ENCODE measurements at places on chromosomes 7 and 10.

- no peak overlapping the region for H3K4me3 ChIP-seq
- no peaks in the 10 kb centered on the region for H3K36me3 ChIP-seq
- DNase-seq = no peak
- H3K27ac ChIP-seq = no peak overlapping the region
- H3K27me3 ChIP-seq = no peaks in the 10 kb centered on the region
Observed at GRCh38 chr10:97297556-97298222, 5.3 kb upstream of the ARHGAP19 start.

- H3K4me1 ChIP-seq = no peaks in the 10 kb centered on the region
- H3K4me3 ChIP-seq = no peak overlapping the region
- DNase-seq = no peak
- H3K36me3 ChIP-seq = no peaks in the 10 kb centered on the region
Observed at GRCh38 chr7:40572810-40573465, 438.1 kb downstream of the SUGCT start.

GRCh38 chr7:138590154-138590553, 111.0 kb downstream of the SVOPL start:
- H3K27me3 ChIP-seq = no peaks in the 10 kb centered on the region
- H3K36me3 ChIP-seq = peaks cover 9% of the 10 kb centered on the region
- no peak overlapping the region for H3K4me3 ChIP-seq
- no peak for DNase-seq
- no peak overlapping the region for H3K27ac ChIP-seq

DNA sequence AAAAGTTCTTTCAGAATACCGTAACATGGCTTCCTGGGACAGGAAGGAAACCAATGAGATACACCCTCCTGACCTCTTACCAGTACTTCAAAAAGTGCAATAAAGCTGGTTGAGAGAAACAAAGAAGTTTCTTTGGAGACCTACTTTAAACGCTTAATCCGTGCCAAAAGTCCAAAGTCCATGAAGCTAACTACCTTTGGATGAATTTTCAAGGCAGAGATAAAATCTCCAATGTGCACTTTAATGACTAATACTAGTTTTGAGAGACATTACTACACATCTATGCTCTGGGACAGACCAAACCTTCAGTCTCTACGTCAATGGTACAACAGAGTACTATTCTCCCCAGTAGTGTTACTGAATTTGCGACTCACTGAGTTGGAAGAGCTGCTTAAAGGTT, 46.1 kb downstream of the UBE2H start:
- H3K36me3 ChIP-seq = peaks cover 5% of the 10 kb centered on the region
- peaks cover 36% of the 10 kb centered on the region for H3K4me1 ChIP-seq
- no peak for DNase-seq
- H3K27me3 ChIP-seq = no peaks in the 10 kb centered on the region

GRCh38 chr10:99796928-99797327, 14.5 kb downstream of the ABCC2 start:
- H3K27ac ChIP-seq = no peak overlapping the region
- H3K4me3 ChIP-seq = no peak overlapping the region

- no peak for DNase-seq
- no peak overlapping the region for H3K27ac ChIP-seq
- H3K27me3 ChIP-seq = no peaks in the 10 kb centered on the region
Observed at GRCh38 chr10:52779541-52780390, 7.2 kb upstream of the MBL2 start.

DNA sequence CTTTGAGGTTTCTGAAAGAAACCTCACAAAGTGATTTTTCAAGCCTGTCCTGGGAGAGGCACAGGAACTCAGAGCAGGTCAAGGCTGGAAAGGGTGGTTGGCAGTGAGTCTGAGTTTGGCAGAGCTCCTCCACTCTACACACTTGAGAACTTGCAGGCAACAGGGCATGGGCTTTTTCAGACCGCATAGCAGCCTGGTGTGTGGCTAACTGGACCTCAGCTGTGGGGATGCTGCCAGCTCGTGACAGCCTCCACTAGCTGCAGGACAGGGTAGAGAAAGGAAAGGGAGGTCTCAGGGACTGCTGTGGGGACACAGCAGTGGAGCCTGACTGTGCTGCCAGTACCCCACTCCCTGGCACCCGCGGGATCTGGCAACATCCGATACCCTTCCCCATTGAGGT, 2.6 kb downstream of the CDHR1 start:
- no peak overlapping the region for H3K4me3 ChIP-seq
- peaks cover 43% of the 10 kb centered on the region for H3K27me3 ChIP-seq
- DNase-seq = no peak
- peaks cover 20% of the 10 kb centered on the region for H3K4me1 ChIP-seq
- H3K36me3 ChIP-seq = no peaks in the 10 kb centered on the region
- no peak overlapping the region for H3K27ac ChIP-seq

- H3K4me1 ChIP-seq = no peaks in the 10 kb centered on the region
- DNase-seq = no peak
- no peaks in the 10 kb centered on the region for H3K36me3 ChIP-seq
- no peak overlapping the region for H3K27ac ChIP-seq
Observed at GRCh38 chr10:57791546-57791945, 476.1 kb downstream of the IPMK start.

- no peak overlapping the region for H3K27ac ChIP-seq
- H3K27me3 ChIP-seq = no peaks in the 10 kb centered on the region
- no peaks in the 10 kb centered on the region for H3K36me3 ChIP-seq
- no peaks in the 10 kb centered on the region for H3K4me1 ChIP-seq
- DNase-seq = no peak
Observed at GRCh38 chr10:62326176-62326575, 48.0 kb upstream of the ZNF365 start.

GRCh38 chr10:79555354-79556309, 4.6 kb downstream of the SFTPA2 start:
- no peaks in the 10 kb centered on the region for H3K36me3 ChIP-seq
- no peaks in the 10 kb centered on the region for H3K4me1 ChIP-seq
- DNase-seq = no peak

GRCh38 chr10:96910488-96911395, 78.6 kb downstream of the LCOR start:
- DNase-seq = no peak
- peaks cover 30% of the 10 kb centered on the region for H3K36me3 ChIP-seq
- no peaks in the 10 kb centered on the region for H3K4me1 ChIP-seq
- no peak overlapping the region for H3K27ac ChIP-seq
- no peak overlapping the region for H3K4me3 ChIP-seq

DNA sequence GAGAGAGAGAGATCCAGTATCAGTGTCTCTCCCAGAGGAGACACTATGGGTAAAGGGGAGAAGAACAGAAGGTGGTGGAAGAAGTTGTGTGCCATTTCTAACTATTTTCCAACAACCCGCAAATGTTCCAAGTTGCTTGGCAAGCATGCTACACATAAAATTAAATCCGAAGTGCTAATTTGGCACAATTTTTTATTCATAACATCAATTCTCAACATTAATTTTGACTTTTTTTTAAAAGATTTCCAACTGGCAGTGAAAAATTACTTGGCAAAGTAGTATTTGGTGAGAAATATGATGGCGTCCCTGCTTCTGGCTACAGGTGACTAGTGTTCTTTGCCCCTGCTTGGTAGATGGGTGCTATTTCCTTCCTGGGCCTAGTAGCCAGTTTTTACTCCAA, 622.0 kb downstream of the SORCS1 start:
- H3K27me3 ChIP-seq = no peaks in the 10 kb centered on the region
- no peaks in the 10 kb centered on the region for H3K4me1 ChIP-seq
- no peak for DNase-seq
- no peaks in the 10 kb centered on the region for H3K36me3 ChIP-seq

GRCh38 chr7:20747001-20747400, 39.7 kb downstream of the SP8 start:
- H3K36me3 ChIP-seq = no peaks in the 10 kb centered on the region
- no peaks in the 10 kb centered on the region for H3K4me1 ChIP-seq
- no peak for DNase-seq
- H3K27ac ChIP-seq = no peak overlapping the region
- H3K4me3 ChIP-seq = no peak overlapping the region
- H3K27me3 ChIP-seq = no peaks in the 10 kb centered on the region

DNA sequence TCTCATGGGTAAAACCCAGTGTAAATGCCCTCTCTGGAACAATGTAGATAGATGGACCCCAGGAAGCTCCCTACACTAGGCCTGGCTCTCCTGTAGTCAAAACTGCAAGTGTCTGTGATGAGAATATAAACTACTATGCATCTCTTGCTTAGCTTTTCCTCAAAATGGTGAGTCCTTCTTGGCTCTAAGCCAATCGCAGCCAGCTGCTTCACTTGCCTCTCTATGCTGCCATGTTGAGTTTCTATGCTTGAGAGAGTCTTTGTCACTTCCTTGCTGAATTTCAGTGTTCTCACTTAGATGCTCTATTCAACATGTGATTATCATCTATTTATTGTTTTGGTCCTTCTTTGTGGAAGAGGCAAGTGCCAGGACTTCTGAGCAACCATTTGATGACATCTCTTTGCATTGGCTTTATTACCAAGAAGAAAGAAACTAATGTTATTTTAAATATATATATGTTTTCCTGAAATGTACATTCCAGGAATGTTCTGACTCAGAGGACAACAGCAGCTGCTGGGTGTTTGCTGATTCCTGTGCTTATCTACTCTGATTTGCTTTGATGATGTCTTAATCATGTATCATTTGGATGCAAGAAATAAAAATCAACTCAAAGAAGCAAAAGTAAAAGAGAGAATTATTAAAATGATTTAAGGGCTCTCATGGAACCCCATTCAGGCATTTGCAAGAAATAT, 16.6 kb downstream of the TAS2R40 start:
- H3K36me3 ChIP-seq = no peaks in the 10 kb centered on the region
- no peaks in the 10 kb centered on the region for H3K27me3 ChIP-seq
- no peak overlapping the region for H3K4me3 ChIP-seq
- no peak for DNase-seq
- H3K4me1 ChIP-seq = no peaks in the 10 kb centered on the region
- no peak overlapping the region for H3K27ac ChIP-seq

GRCh38 chr7:149495785-149496641, 1.6 kb downstream of the ZNF746 start:
- H3K4me1 ChIP-seq = no peaks in the 10 kb centered on the region
- no peak overlapping the region for H3K27ac ChIP-seq
- H3K27me3 ChIP-seq = no peaks in the 10 kb centered on the region
- peak overlapping the region; percentile 67 for H3K4me3 ChIP-seq
- peaks cover 24% of the 10 kb centered on the region for H3K36me3 ChIP-seq
- DNase-seq = no peak

DNA sequence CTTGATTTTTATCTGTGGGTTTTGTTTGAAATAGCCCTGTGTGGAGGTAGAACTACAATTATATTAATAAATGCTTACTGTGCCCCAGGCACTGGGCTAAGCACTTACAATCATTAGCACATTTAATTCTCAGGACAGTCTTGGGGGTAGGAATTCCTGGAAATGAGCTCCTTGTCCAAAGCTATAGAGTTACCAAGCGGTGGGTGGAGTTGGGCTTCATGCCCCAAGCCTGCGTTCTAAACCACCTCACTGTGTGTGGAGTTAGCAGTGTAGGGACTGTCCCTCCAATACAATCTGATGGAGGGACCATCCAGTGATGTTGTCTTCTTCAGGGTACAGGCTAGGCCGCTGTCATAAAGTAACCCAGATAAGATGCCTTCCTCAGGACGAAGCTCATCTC, 49.7 kb downstream of the PALD1 start:
- H3K4me3 ChIP-seq = no peak overlapping the region
- no peak for DNase-seq
- no peaks in the 10 kb centered on the region for H3K36me3 ChIP-seq
- no peaks in the 10 kb centered on the region for H3K4me1 ChIP-seq
